ENCODE measurements at places on chromosomes 6 and 20. TPM values are rescaled to one million over a fixed set of nuclear protein-coding genes. Genes with fewer than 3 reads are reported as not detected.

DNA sequence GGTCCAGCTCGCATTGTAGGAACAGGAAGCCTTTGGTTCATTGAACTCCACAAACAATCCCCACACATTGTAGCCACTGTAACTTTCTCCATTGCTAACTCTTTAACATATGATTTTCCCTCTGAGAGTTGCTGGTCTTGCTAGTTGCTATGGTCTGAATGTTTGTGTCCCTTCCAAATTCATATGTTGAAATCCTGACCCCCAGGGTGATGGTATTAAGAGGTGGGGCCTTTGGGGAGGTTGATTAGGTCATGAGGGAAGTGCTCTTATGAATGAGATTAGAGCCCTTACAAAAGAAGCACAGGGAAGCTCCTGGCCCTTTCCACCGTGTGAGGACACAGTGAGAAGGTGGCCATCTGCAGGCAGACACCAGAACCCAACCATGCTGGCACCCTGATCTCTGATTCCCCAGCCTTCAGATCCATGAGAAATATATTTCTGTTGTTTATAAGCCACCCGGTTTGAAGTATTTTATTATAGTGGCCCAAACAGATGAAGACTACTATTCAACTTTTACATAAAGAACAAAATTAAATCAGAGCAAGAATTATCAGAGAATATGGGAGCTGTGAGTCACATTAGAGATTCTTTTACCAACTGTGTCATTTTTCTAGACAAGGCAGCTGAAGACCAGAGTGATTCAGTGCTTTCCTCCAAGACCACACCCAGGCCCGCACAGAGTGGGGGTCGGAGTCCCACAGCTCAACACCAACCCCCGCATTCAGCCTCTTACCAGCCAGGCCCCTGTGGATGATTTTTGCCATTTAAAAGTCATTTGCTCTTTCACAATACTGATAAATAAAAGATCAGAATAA, 143.0 kb downstream of the SAMD5 start:
- peak; percentile 50 for DNase-seq

CRISP3 gene
- not detected for total RNA-seq

DNA sequence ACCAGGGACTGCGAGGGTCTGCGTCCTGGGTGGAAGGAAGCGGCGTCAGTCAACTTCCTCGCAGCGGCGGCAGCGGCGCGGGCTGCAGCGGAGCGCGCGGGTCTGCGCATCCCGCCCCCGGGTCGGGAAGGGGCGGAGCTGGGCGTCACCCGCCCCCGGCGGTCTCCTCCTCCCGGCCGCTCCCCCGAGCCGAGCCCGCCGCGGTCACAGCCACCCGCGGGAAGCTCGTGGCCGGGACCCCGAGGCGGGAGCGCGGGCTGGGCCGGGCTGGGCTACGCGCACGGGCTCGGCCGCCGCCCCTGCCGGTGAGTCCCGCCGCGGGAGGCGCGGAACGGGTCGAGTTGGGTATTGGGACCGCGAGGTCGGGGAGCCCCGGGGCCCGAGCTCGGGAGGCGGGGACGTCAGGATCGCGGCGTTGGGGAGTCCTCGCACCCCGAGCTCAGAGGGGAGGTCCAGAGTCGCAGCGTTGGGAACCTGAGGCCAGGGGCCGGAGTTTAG, at the start of gene PAQR8:
Gene PAQR8, plus strand, starts transcription at position 207 of the 498 bp plus-strand sequence. CDS start 41,063 bp downstream, outside the sequence.
- DNase-seq, result peak; percentile 84

- DNase-seq, result peak; percentile 80
Observed at GRCh38 chr20:48722737-48723191, 105.0 kb downstream of the PREX1 start.

DNA sequence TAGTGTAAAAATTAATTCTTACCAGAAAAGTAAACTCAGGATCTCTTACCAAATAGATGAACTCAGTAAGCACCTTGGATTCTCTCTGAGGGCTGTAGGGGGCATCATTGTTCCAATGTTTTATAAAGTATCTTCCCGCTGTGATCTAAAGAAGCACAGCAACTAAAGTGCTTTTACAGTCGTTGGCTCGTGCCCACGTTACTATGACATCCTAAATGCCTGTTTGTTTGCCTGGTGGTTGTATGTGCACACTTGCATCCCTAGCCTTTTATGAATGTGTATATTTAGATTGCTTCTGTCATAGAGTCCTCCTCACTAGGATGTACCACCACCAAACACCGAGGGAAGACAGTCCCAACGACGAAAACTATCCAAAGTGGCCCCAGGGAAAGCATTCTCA, 34.5 kb downstream of the SLX4IP start:
- peak; percentile 63 for DNase-seq

- DNase-seq, result no peak
Observed at GRCh38 chr6:106119546-106119945, 33.4 kb downstream of the PRDM1 start.

- no peak for DNase-seq
Observed at GRCh38 chr6:37600312-37600916, 97.3 kb downstream of the MDGA1 start.

CCDC170 gene
- not detected for total RNA-seq

NHLRC1 gene
- total RNA-seq, result 2.6 TPM

DNA sequence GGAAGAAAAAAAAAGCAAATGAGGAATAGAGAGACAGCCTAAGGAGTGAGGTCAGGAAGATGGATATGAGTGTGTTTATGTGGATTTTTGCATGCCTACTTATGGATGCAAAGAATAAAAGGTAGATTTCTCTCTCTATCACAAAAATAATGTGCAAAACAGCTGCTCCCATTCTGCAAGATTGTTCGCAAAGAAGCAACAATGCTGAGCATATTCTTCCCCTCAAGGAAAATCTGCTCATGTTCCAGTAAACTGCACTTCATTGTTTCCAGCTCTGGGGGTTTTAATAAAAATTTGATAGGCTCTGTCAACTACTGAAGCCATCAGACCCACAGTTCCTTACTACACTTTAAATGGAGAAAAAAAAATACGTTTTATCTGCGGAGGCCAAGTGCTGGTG, 177.3 kb downstream of the COL9A1 start:
- DNase-seq, result no peak

GRCh38 chr6:47490676-47491075, 13.1 kb downstream of the CD2AP start:
- DNase-seq, result no peak

HSPA1L gene
- total RNA-seq, result 0.80 TPM

DNA sequence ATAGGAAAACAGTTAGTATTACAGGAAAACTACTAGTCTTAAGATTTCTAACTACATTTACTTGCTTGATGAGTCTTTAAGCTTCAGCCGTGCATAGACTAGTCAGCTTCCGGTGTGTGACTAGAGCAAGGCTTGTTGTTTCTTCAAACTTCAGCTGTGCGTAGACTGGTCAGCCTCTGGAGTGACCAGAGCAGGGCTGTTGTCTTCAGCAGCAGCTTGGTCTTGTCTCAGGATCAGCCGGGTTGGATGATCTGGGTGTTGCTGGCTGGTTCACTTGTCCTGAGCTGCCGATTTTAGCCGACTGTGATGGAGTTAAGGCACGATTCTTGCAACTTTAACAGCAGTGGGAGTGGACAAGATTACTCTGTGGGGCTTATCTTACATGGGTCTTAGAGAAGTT, 44.7 kb downstream of the HLA-C start:
- DNase-seq, result no peak

- DNase-seq, result no peak
Observed at GRCh38 chr6:40410821-40411220, 176.3 kb downstream of the LRFN2 start.

DNA sequence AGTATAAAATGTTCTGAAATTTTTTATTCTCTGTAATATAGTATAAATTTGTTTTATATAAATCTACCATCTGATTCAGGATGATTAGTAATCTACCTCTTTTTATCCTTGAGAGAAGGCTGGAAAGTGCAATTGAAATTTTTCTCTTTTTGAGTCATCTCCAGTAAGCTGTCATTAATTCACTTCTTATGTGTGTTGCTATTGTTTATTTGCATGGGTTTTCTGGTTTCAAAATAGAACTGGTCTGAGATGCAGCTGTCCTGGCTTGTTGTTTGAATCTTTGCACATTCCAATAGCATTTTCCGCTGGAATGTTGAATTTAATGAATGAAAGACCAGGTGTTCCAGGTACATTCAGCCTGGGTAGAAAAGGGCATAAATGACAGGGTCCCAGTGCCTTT, 24.3 kb upstream of the TAB2 start:
- DNase-seq, result no peak

- DNase-seq, result no peak
Observed at GRCh38 chr6:116106146-116106545, 5.5 kb downstream of the NT5DC1 start.

DNA sequence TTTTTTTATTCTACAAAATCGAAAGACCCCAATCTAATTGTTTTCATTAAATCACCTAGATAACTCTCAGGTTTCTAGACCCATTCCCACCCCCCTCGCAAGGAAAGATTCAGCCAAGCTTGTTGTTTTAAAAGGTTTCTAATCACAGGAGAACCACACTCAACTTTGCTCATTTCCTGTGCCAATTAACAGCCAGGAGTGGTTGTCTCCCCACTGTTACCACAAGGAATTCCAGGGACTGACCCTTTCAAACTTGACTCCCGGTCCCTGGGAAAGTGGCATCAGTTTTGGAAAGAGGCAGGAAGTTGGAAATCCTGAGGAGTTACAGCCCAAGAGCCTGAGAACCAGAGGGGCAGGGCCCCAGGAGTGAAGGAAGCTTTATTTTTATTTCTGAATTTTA, 561.3 kb upstream of the JAG1 start:
- DNase-seq, result peak; percentile 95

SLC22A16 gene
- not detected for total RNA-seq

DNA sequence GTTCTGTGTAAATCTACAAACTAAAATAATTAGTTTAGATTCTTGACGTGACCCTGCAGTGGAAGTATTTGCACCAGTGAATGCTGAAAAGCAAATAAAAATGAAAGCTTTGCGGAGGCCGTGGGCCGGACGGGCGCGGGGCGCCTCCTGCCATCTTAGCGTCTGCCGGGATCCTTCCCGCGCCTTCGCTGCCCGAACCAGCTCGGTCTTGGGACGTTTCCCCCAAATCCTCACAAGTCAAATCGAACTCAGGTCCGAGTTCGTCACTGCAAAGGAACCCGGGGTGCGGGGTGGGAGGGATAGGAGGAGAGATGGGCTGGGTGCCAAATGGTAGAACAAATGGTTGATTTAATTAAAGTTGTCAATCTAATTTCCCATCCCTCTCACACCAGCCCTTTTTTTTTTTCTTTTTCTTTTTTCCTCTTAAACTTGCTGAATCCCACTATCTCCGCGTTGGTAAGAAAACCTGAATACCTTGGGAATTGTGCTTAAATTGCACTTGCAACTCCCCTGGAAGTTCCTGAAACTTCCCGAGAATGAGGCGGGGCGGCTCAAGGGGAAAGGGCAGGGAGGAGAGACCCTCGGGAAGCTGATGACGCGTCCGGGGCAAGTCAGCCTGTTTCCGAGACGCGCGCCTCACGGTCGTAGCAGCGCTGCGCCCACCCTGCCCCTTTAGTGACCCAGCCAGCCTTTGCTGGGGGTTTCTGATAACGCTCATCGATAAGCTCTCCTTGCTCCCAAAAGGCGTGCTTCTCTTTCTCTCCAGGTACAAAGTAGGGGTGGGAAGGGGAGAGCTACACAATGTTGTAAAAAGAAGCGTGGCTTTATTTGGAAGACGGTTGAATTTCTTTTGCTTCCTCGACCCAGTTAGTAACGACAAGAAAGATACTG, 1.8 kb downstream of the GJA1 start:
- peak; percentile 75 for DNase-seq

DNA sequence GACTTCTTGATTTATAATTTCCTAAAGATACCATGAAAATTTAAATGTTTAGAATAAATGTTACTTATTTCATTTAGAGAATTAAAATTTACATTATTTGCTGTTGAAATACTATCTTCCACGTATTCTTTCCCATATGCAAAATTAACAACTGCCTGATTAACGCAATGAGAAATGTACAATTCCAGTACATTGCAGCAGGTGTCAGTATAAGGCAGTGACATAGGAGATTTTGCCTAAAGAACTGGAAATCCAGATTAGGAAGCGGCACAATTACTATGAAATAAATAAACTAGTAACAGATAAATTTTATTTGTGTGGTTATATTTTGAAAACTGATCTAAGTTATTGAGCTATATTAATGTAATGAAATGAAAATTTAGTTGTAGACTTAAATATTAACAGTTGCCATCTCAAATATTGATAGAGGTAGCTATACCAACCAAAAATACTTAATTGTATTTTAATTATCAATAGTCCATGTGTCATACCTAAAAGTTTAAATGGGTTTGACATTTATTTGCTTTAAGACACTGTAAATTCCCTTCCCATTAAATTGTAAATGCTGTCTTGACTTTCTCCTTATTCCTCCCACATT, 300.2 kb downstream of the UTRN start:
- peak; percentile 34 for DNase-seq

- peak; percentile 60 for DNase-seq
Observed at GRCh38 chr6:81792826-81793225, 40.3 kb upstream of the TENT5A start.

DNA sequence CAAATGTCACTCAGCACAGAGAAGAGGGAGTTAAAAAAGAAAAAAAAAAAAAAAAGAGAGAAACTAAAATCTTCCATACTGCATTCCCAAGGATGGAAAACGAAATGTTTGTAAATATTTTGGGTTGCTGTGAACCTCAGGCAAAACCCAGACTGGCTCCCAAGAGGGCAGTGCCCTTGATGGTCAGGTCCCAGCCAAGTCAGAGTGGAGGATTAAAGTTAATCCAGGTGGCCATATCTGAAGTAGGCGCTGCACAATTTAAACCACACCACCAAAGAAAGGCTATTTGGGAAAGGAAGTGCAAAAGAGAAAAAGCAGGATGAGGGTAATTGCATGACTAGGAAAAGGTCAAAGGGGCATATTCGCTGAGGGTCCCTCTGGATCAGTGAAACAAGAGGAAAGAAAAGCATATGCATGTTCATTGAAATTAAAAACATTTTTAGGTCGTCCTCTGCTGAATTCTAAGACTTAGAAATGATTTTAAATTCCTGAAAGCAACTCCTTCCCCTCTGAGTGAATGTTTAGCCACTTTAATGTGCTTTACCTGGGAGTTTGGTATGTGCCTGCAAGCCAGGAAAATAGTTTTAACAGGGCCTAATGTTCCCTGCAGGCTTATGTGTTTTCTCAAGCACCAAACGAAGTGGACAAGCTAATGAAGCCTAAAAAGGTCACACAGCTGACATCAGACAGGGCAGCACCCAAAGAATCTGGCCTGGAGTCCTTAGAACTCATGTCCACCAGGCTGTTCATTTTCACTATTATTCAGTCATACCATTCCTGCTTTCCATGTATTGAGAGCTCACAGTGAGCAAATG, 159.1 kb downstream of the HACE1 start:
- no peak for DNase-seq

GRCh38 chr20:34403908-34404307, 40.8 kb downstream of the ITCH start:
- DNase-seq, result no peak

All from Daoy (cell line).